ENCODE measurements at places on chromosomes 3 and 15.

GRCh38 chr3:111362381-111363009 lies 179.5 kb upstream of the CD96 start:
- no peak for DNase-seq

- DNase-seq: no peak
Observed at GRCh38 chr3:170470063-170471016, 51.7 kb downstream of the CLDN11 start.

DNA sequence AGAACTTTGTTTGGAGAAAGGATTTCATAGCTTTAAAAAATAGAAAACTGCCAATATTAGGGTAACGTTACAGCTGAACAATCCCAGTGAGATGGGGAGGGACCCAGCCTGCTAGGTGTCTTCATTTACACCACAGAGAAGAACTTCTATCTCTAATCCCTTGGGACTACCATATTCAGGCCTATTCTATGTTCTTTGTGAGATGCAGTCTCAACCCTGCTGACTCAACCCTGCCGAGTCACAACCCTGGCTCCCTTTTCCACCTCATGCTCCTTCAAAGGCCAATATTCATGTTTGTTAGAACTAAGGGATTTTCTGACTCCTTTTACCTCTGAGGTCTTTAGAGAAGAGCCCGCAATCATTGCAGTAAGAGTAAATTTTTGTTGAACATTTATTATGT lies 350.5 kb downstream of the EPHB1 start:
- no peak for DNase-seq

DNA sequence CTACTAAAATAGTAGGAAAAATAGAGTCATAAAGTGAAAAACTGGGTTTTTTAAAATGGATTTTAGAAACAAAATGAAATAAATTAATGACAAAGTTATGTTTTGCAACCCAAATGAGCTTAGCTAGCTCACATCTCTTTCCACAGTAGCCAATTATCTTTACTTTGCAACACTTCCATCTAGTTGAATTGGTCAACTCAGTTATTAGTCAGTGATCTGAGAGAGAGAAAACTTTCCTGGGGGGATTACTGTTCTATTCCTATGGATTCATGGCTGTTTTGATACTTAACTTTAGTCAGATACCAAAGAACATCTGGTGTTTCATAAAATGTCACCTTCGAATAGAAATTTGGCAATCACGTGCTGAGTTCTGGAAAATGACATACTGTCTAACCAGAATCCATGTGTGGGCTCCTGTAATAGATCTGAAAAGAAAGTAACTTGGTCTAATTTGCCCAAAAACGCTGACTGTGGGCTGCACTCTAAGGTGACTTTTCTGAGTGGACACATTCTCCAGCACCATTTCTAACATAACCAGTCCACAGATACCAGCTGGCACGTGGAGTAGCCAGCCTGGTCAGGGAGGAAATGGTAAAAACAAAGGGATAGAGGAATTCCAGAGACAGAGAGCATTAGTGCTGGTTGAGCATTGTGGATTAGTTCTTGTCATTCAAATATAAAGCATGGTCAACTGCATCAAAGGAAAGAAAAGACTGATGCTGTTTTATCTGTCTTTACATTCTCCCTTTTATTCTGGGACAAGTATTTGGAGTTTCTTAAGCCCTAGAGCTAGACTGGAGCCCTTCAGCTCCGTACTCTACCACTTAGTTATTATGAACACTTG lies 45.2 kb upstream of the CCDC80 start:
- no peak for DNase-seq

DNA sequence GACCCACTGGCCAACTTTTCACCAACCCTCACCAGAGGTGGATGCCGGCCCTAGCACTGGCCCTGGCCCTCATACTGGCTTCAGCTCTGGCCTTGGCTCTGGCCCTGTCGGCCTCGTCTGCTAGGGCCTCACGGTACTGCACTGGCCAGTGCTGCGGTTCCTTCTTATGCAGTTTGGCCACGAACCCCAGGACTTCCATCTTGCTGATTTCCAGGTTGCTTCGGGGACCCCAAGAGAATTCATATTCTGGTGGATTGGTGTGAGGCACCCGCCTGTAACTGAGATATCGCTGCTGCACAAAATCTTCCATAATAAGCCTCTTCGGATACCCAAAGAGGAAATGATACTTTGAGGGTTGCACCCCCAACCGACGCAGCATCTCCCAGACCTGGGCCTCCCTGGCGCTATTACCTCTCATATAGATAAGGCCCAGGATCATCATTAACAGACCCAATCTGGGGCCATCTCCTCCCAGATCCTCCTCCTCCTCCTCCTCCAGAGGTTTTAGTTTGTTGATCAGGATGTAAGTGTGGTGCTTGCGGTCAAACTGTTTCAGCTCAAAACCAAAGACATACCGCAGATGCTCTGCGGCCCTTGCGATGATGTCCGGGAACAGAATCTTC lies 883 bp downstream of the MAGEF1 start:
- peak; percentile 17 for DNase-seq

DNA sequence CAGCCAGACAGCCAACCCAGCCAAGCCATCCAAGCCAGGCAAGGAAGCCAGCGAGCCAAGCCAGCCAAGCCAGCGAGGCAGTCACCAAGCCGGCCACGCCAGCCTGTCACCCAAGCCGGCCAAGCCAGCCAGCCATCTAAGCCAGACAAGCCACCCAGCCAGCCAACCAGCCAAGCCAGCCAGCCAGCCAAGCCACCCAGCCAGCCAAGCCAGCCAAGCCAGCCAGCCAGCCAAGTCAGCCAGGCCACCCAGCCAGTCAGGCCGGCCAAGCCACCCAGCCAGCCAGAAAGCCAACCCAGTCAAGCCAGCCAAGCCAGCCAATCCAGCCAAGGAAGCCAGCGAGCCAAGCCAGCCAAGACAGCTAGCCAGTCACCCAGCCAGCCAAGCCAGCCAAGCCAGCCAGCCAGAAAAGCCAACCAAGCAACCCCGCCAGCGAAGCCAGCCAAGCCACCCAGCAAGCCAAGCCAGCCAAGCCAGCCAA lies 201.2 kb downstream of the GOLGA6L6 start:
- no peak for DNase-seq

GRCh38 chr3:183502237-183503181 lies 53.0 kb downstream of the KLHL6 start:
- DNase-seq: no peak

DNA sequence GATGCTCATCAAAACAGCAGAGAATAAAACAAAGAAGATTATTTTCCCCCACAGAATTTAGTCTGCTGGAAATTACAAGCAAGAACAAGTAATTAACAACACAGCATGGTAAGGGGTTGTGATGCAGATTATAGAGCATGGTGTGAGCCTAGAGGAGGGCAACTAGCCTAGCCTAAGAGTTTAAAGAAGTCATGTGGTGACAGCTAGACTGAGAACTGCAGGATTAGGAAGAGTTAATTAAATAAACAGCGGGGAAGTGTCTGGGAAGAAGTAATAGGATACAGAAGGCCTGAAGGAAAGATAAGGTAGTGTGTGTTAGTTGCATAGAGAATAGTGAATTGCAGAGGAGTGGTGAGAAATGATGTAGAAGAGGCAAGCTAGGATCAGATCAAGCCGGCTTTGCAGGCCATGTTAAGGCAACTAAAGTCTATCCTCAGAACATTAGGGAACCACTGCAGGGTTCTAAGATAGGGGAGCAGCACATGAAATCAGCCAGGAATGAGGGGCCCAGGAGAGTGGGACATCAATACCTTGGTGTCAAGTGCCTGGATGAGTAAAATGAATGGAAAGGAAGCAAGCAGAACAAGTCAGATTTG lies 11.9 kb upstream of the PKM start:
- no peak for DNase-seq

GRCh38 chr3:58645726-58646125 lies 20.8 kb downstream of the FAM3D start:
- DNase-seq: no peak

DNA sequence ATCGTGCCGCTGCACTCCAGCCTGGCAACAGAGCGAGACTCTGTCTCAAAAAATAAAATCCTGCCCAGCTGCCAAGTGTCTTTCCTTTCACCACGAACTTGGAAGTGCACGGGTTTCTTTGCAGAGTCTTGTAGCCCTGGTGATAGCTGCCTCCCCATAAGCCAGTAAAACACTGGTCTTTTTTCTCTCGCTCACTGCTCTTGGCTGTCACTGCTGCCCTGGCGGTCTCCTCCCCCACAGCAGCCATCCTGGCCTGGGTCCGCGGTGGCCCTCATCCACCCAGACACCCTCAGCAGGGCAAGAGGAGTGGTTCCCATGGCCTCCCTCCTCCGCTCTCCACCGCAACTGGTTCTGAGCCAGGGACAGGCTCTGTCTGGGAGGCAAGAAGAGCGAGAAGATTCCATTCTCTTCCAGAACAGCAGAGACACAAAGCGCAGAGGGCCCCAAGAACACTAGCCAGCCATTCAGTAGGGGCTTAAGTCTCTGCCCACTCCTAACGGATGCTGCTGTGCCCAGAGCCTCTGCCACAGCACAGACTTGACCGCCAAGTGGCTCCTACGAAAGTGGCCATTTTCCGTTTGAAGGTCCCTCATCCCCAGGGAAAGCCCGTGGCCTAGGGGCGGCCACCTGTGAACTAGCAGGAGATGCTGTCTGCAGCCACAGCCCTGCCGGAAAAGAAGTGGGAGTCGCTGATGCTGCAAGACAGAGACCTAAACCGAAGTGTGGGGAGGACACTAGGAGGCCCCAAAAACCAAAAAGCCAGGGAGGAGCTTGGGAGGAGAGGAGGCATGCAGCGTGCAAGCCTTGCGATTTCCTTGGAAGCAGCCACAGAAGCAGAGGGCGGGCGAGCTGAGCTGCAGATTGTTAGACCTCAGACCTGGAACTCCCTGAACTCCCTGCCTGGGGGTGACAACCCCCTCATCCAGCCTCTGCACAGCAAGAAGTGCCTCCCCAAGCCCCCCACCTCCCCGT lies 44.1 kb downstream of the KLHL25 start:
- DNase-seq: no peak

- no peak for DNase-seq
Observed at GRCh38 chr3:45896956-45897355, 10.6 kb downstream of the CCR9 start.

DNA sequence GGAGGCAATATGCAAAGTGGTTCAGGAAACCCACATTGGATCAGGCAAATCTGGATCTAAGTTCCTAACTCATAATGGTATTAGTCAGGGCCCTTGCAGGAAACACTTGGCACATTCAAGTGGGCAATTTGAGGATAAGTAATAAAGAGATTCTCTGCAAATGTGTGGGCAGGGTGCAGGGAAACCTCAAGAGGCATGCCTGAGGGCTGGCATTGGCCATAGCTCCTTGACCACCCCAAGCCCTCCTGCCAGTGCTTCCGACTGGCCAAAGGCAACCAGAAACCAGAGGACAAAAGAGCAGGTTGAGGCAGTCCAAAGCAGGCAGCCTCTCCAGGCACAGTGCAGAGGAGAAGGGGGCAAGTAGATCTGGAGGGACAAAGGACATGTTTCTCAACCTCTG lies 130.8 kb upstream of the SNTN start:
- no peak for DNase-seq

- no peak for DNase-seq
Observed at GRCh38 chr15:71066983-71067382, 48.3 kb upstream of the THSD4 start.

- no peak for DNase-seq
Observed at GRCh38 chr3:70703305-70704102, 391.1 kb upstream of the MDFIC2 start.

GRCh38 chr3:22496641-22497040 lies 706.5 kb upstream of the UBE2E2 start:
- DNase-seq: no peak

- no peak for DNase-seq
Observed at GRCh38 chr15:39427705-39428104, 153.2 kb upstream of the THBS1 start.

DNA sequence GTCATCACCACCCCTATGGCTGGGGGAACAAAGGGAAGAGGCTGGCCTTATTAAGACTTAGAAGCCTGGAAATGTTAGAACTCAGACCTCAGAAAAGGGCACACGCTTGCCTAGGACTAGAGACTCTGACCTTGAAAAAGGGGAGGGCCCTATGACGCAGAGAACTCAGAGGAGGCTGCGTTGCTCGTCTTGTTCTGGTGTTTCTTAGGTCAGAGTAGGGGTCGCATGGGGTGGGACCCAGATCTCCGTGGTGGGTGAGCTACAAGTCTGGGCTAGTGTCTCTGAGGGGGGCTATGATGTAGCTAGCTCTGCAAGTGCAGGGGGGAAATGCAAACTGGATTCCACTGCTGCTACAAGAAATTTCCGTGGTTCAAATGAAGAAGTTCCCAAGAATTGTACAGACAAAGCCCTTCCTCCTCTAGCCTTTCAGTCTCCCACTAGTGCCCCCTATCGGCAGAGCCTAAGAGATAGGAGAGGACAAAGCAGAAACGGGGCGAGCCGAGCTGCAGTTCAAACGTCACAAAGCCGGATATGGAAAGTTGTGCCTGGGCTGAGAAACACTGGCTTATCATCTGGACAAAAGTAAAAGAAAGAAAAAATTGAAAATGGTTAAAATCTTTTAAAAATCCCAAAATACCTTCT lies 392.9 kb upstream of the ROBO2 start:
- no peak for DNase-seq

GRCh38 chr3:169117264-169117663 lies 546.2 kb downstream of the MECOM start:
- DNase-seq: no peak

GRCh38 chr15:63970621-63971426 lies 75.5 kb downstream of the DAPK2 start:
- peak; percentile 23 for DNase-seq

- DNase-seq: no peak
Observed at GRCh38 chr3:188133219-188133618, 20.7 kb upstream of the LPP start.

DNA sequence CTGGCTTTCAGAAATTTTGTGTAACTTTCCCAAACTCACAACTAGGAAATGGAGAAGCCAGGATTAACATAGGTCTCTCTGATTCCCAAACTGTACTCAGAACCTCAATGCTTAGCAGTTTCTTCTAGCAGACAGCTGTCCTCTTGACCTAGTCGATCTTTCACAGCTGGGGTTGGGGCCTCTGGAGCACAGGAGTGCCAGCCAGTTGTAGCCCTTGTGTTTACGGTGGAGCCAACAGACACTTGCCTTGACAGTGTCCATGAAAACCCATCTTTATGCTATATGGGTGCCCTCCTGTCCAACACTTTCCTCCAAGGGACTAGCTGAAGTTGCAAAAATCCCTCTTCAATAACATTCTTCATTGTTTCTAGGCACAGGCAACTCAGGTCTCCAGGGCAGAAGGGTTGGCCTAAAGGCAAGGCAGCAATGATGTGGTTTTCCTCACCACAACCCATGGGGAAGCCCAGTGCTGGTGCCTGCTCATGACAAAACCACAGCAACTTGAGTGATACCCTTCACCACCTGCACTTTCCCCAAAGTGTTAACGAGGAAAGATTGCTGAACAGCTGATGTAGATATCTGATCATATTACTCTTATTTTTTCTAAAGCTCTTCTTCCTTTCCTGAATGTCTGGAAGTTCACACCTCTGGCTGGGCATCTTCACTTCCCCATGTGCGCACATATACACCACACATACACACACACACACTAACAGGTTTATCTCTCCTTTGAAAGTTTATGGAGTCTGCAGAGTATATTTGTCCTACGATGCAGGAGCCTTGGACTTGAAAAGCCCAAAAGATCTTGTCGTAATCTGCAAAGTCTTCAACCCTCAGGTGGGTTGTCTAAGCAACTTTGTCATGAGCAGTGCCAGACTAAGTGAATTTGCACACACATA lies 11.0 kb upstream of the KNG1 start:
- DNase-seq: peak; percentile 66
